ENCODE measurements at places on chromosomes 4 and X.

- DNase-seq, result no peak
Observed at GRCh38 chr4:14879683-14880082, 122.6 kb upstream of the CPEB2 start.

- DNase-seq, result no peak
Observed at GRCh38 chrX:68238568-68238967, 194.7 kb downstream of the OPHN1 start.

DNA sequence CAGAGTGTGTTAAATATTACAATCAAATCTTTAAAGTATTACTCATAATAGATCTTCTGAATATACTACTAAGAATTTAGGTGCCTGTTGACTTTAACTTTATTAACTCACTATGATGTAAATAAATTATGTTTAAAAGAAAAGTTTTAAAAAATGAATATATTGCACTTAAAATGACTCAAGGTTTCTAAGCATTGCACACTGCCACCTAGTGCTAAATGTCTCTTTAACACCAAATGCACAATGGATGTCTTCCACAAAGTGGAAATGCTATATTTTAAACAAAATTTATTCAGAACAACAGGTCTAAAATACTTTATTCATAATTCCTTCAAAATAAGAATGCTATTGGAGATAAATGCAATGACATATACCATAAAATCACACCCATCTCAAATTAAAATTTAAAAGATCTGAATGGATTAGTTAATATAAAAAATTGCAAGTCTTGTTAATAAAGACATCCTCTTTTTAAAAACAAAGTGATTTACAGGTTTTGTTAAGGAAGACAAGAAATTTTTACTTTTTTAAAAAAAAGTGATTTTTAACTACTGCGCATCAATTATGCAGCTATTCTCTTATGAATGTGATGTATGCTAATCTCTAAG lies 5.5 kb downstream of the INPP4B start:
- peak; percentile 44 for DNase-seq

GRCh38 chr4:39464886-39465501 lies 6.1 kb downstream of the LIAS start:
- peak; percentile 89 for DNase-seq

- DNase-seq, result peak; percentile 81
Observed at GRCh38 chrX:17374619-17375366, at the start of gene NHS. Gene NHS (plus strand): TSS chrX:17375200. CDS start chrX:17375758, 558 bp downstream.

GRCh38 chr4:151356510-151356909 lies 31.1 kb upstream of the SH3D19 start:
- DNase-seq, result peak; percentile 8

GRCh38 chr4:25367877-25368276 lies 9.2 kb upstream of the ANAPC4 start:
- DNase-seq, result no peak

DNA sequence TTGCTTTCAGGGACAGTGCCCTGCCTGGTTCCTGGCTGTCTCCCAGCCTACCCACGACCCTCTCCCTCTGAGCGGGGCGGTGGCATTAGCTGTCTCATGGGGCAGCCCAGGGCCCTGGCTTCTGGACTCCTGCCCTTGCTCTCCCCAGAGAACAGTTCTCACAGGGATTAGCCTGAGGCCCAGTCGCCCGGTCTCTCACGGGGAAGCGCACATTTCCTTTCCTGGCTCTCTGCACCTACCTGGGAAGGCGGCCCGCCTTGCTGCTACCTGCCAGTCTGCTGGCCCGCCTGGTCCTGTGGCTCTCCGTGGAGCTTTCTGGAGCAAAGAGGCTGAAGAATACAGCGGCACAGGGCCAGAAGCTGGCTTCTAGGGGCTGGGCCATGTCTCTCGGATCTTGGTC lies 128.4 kb downstream of the FHDC1 start:
- DNase-seq, result no peak

DNA sequence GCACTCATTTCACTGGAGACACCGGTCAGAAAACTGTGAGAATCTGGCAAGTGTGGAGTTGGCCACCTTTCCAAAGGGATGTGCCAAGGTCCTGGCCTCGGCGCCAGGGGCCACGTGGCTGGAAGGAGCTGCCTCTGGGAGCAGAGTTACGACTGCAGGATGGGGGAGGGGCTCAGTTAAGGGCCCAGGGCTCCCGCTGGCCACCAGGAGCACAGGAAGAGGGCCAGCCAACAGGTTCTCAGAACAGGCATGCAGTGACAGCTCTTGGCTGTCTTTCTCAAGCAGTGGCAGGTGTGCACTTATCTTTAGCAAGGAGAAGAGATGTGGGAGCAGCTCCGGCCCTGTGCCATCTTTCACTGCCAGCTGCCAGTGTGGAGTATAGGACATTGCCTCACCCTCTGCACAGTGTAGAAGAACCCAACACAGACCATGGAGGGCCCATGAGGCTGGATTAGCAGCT lies 115.9 kb upstream of the RBPJ start:
- no peak for DNase-seq

- peak; percentile 11 for DNase-seq
Observed at GRCh38 chrX:109830704-109831206, 97.7 kb upstream of the ACSL4 start.

DNA sequence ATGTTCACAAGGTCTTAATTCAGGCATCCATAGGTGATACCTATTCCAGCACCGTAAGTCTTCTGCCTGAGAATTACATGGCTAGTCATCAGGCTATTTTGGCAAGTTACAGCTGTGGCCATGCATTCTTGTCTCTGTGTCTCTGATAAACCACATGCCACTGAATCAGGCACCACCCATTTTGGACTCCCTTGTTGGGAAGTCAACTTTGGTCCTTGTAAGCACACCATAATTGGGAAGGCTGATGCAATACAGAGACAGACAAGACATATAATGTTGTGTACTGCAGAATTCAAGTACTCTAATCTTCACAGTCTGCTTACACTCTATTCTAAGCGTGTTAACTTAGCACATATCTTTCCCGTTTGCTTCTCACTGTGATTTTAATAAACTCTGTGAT lies 483.7 kb upstream of the FTHL17 start:
- DNase-seq, result peak; percentile 42

DNA sequence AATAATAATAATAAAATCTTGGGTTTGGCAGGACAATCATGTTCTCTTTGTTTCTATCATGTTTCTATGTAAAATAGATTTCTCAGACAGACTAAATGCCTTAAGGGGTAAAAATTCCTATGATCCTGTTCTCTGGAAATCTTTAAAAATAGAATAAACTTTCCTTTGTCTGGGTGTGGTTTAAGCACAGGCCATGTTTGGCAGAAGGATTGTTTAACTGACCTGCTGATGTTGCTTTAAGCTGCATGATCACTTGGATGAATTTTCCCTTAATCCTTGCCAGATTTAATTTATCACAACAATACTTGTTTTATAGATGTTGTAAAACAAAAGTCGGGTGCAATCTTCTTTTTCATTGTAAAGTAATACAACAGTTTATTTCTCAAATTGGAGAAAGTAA lies 341.7 kb upstream of the FAT1 start:
- no peak for DNase-seq

DNA sequence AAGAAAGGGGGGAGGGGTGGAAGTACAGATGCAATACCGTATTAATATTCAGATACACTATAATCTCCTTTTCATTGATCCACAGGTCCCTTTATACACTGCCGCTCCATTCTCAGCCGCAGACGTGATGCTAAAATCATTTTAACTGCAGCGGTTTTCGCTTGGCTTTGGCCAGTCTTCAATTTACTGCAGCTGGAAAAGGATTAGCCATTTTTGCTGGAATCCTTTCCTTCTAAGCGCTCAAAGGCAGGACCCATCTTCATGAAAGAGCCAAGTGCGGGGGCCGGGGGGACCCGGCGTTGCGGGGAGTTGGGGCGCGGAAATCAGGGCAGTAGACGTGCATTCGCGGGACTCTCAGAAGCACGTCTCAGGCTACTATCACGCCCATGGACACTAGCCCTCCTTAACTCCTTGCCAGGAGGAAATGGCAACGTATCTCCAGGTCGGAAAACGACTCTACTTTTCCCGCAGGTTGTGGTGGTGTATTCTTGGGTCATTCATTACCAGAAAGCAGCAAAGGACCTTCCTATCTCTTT lies 1.7 kb upstream of the PCDH10 start:
- no peak for DNase-seq

DNA sequence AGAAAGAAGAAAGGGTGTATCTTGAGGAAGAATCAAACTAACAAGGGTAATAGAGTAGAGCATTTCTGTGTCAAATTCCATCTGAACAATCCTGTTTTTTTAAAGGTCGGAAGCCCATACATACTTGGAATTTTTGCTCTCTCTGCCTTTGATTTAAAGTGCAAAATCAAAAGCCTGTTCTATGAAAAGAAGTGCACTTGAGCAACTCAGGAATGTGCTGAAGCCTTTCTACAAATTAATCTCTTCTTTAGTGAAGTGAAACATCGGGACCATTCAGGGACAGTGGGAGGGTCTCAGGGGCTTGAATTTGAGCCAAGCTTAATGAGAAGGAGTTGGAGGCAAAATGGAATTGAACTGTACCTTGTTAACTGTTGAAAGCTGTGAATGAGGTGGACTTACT lies 1008.5 kb upstream of the LCORL start:
- DNase-seq, result peak; percentile 56

DNA sequence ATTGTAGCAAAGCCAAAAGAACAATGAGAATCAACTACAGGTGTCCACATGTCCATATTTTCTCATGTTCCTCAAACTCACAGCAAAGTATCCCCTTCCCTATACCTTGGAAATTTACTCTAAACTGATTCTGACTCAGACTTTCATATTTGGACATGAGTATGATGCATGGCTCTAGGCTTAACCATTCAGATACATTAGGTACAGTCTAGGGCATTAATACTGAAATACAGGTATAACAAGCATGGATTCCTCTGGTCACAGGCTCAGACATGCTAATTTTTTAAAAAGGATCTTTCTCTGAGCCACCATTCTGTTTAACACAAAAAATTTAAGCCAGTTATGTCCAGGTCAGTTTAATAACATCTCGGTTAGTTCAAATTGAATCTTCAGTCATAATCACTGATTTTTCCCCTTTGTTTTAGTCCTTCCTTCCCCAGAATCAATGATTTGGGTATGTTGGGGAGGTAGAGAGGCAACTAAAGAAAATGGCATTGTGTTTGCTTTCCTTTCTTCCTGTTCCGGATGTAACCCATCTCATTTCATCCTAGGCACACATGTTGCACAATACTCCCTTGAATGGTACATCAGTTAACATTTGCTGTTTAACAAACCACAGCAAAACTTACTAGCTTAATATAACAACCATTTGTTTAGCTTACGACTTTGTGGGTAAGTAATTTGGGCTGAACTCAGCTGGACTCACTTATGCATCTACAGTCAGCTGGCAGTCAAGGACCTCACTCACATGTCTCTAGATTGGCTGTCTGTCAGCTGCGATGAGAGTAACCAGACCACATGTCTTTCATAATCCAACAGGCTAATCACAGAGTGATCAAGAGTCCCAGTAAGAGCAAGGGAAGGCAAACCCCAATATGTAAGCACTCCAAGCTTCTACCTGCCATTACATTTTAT lies 75.3 kb upstream of the GRIA3 start:
- peak; percentile 33 for DNase-seq

DNA sequence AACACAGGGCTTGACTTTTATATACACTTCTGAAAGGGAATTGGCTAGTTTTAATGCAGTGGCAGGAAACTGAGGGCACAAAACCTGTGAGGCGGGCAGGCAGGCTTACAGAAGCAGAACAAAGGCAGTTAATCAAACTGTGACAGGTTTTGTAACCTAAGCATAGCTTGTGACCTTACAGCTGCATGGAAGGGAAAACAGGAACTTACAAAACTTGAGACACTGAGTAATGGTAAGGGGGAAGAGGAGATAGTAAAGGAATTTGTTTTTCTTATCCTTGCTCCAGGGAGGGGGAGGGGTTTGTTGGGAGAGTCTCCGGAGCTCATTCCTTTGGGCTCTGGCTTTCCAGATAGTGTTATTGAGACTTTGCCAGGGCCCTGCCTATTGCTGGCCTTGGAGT lies 55.6 kb downstream of the SLITRK4 start:
- no peak for DNase-seq

- no peak for DNase-seq
Observed at GRCh38 chr4:145792429-145792828, 112.5 kb downstream of the C4orf51 start.

DNA sequence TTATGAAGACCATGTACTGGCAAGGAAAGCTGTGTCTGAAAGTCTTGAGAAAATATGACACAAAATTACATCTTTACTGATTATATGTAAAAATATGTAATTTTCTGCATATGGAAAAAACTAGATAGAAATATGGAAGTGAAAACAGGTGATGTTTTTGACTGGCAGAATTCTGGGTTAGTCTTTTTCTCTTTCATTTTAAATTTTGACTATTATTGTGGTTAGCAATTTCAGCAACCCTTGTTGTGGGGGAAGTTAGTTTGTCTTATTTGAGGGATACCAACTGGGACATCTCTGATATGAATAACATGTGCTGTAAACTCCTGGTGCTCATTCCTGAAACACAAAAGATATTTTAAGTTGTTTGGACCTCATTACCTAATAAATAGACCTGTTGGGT lies 49.9 kb upstream of the CPEB2 start:
- DNase-seq, result no peak

GRCh38 chr4:60189286-60189685 lies 1010.8 kb upstream of the ADGRL3 start:
- no peak for DNase-seq

- peak; percentile 71 for DNase-seq
Observed at GRCh38 chr4:174314770-174315169, 31.1 kb downstream of the CEP44 start.

DNA sequence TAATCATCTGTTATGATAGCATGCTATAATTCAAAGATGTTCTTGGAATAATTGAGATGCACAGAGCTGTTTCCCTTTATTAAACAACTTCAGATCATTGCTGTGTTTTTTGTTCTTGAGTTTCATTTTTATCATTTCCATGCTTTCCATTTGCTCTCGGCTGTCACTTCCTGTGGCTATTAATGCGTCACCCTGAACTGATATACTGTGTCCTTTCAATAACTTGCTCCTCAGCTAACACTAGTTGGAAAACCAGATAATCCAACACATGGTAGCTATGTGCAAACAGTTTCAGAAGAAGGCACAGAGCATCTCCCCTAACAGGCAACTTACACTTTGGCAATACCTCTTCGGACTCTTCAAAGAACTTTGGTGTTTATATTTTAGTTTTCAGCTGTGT lies 376.0 kb downstream of the GBA3 start:
- no peak for DNase-seq

DNA sequence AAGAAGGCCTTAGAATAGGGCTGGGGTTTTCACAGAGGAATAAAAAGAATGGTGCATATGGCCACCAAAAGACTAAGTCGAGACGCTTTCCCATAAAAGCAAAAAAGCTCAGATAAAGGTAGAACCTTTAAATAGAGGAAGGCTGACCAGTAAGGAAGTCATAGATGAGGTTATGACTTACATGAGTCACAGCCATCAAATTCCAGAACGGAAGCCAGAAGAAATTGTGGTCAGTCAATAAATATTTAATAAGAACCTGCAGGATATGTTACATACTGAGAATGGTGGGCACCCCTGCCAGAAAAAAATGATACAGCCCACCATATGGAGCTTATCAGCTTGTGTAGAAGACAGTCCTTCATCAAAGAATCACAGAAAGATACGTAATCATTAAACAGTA lies 120.1 kb downstream of the MANBA start:
- DNase-seq, result peak; percentile 70

- no peak for DNase-seq
Observed at GRCh38 chr4:77354550-77354949, 197.5 kb downstream of the CCNG2 start.

GRCh38 chrX:122566401-122566800 lies 617.7 kb upstream of the GRIA3 start:
- DNase-seq, result peak; percentile 52

Measured in fibroblast of skin of abdomen (primary cell).